ENCODE measurements at places on chromosomes 4 and X.

GRCh38 chr4:105092356-105092755 lies 54.3 kb upstream of the TET2 start:
- no peak for DNase-seq

- DNase-seq, result no peak
Measured at GRCh38 chr4:139886798-139887197, 221.2 kb downstream of the MGST2 start.

DNA sequence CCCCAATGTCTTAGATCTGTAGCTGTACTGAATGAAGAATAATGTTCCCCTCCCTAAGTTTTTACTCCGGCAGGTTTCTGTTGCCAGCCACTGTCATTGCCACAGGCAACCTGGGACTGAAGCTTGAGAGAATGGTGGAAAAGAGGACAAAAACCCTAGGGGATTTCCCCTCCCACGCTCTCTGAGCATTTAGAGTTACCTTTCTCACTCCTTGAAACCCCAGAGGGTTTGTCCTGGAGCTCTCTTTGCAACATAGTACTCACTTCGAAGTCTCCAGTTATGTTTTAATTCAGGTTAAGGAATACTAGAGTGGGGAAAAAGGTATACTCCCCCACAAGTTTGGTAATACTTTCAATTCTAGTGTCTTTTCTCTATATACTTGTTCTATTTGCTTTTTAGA lies 31.5 kb downstream of the F8 start:
- DNase-seq, result no peak

- no peak for DNase-seq
Measured at GRCh38 chr4:3851211-3851610, 85.0 kb downstream of the ADRA2C start.

- DNase-seq, result no peak
Measured at GRCh38 chr4:75036046-75036830, 103.3 kb downstream of the PARM1 start.

Data from activated CD8-positive, alpha-beta memory T cell treated with anti-CD3 and anti-CD28 coated beads for 4 hours (primary cell).